Stimulated activated CD4-positive, alpha-beta T cell treated with anti-CD3 and anti-CD28 coated beads, Interleukin-2, amount 100 ng/mL, for 4 hours (primary cell): ENCODE measurements at places on chromosomes 3 and 15.

DNA sequence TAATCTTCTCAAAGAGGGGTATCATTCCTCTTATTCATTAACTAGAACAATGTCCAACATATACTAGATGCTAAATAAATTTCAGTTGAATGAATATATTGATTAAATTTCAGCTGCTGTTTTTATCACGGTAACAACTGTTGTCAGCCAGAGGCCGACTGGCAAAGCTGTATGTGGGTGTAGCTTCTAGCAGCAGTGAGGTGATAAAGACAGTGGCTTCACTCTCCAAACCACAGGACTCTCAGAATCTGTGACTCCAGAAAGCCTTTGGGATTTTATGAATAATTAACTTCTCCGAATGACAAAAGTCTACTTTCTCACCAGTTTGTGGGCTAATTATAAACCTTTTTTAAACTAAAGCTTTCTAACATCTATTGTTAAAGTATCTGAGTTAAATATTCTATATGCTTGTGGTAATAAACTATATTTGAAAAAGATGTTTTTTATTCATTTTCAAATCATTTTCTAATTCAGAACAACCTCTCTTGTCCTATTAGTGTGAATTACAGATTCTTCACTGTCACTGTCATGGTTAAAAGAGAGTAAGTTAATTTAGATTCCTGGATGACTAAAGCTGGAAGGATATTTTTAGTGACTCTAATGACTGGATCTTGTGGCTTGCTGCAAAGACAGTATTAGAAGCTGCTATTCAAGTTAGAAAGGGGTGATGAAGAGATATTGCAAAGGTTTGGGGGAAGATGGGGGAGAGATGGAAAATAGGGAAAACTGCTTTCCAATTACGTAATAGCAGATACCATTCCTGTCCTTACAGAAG lies 796.4 kb upstream of the ARPP21 start:
- no peak for DNase-seq

DNA sequence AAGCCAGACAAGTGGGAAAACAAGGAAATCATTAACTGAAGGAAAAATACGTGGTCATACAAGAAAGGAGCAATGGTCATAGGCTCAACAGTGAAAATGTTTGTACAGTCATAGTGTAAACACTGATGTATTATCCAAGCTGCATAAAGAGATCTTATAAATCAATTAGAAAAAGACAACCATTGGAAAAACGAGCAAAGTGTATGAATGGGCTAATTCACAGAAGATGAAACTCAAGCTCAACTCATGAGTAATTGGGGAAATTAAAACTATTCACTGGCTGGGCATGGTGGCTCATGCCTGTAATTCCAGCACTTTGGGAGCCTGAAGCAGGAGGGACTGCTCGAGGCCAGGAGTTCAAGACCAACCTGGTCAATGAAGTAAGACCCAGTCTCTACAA lies 6.4 kb upstream of the IGF2BP2 start:
- no peak for DNase-seq

- no peak for DNase-seq
Observed at GRCh38 chr15:50180582-50180981, 1.4 kb upstream of the SLC27A2 start.

DNA sequence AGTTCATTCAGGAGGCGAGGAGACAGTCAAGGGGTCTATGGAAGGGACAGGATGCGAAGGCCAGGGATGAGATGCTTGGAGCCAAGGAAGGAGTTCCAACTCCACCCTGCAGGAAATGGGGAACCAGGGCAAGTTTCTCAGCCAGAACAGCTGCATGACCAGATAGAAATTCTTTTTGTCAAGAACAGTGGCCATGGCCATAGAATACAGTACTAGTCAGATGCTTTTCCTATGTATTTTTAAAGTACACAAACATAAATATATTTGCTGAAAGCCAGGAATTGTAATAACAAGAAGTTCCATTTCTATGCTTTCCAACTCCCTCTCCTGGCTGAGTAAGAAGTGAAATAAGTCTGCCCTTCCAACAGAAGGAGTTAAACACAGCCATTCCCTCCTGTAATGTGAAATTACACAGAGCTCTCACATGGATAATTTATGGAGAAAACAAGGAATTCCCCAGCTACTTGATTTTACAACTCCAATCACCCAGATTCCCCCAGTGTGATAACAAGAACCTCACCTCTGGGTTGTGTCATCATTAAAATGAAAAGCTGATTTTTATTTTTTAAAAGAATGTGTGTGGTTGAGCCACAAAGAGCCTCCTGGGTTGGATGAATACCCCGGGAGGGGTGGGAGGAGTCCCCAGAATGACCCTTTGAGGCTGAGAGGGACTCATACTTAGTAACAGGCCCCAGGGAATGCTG lies 124.6 kb upstream of the ARHGEF3 start:
- no peak for DNase-seq

GRCh38 chr3:179156775-179157174 lies 8.6 kb downstream of the PIK3CA start:
- DNase-seq: no peak

- DNase-seq: no peak
Observed at GRCh38 chr15:100824211-100824610, 55.4 kb upstream of the ALDH1A3 start.

GRCh38 chr15:81024265-81024872 lies 23.6 kb downstream of the TLNRD1 start:
- DNase-seq: no peak

GRCh38 chr3:191301017-191301416 lies 28.2 kb upstream of the CCDC50 start:
- no peak for DNase-seq

DNA sequence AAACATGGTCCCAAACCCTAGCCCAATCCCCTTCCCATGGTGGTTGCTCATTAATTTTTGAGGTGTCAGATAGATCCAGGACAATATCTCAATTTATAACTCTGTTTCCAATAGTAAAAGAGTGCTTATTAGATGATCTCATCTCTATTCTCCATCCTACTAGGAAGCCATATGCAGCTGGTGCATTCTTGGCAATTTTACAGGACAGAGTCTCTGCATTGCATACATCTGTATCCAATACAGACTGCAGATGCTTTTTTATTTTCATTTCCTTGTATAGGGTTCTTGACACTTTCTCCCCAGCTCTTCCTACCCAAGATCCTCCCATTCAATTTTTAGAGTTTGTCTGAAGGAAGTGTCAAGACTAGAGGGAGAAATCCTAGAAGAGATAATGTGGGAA lies 194.8 kb upstream of the DPH6 start:
- no peak for DNase-seq

DNA sequence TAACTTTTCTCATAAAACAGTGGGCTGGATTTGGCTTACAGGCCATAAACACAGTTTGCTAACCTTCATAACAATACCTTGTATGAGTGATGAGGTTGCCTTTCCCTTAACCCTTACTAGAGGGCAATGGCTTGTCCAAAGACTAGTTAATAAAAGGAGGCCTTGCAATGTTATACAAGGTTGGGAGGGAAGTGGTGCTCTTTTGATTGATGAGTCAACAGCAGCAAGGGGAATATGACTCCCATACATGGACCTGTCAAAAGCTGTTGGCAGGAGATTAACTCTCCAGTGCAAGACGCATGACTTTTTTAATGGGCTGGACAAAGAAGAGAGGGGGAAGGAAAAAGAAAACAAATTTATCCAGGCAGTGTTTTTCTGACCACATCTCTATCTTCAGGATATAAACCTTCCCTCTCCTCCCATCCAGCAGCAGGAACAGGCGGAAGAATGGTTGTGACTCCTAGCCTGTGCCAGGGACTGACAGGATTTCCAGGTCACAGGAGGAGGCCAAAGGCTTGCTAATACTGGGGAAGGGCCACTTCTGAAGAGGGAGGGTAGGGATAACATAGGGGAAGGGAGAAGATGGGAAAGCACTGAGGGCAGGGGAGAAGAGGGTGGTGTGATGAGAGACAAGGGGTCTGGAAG lies 35.2 kb upstream of the ARL14 start:
- DNase-seq: no peak
